CD4-positive, alpha-beta T cell treated with Interleukin-4 for 4 hours (primary cell): ENCODE measurements at places on chromosomes 7 and 10.

- no peak for DNase-seq
Measured at GRCh38 chr7:112444505-112444904, 5.8 kb upstream of the IFRD1 start.

- no peak for DNase-seq
Measured at GRCh38 chr10:126569513-126570244, 100.8 kb downstream of the C10orf90 start.

GRCh38 chr10:55734112-55734511 is 626.9 kb downstream of the ZWINT start:
- DNase-seq: no peak

DNA sequence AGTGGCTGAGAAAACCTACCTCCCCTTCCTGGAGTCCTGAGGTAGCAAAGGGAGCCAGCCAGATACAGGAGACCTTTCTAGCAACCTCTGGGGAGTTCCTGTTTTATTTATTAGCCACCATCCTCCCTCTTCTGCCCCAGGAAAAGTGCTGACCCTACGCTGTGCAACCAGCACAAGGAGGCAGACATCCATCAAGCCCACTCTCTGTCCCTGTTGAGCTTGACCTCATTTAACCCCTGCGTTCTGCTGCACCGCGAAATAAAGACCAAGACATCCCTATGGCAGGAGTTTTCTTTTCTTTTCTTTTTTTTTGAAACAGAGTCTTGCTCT is 25.3 kb upstream of the ANKRD2 start:
- DNase-seq: no peak

GRCh38 chr7:43114458-43114780 is 2.0 kb downstream of the HECW1 start:
- no peak for DNase-seq

GRCh38 chr7:73606801-73607691 is 17.3 kb downstream of the MLXIPL start:
- DNase-seq: peak; percentile 42

GRCh38 chr10:121514141-121514865 is 83.9 kb downstream of the FGFR2 start:
- DNase-seq: no peak

DNA sequence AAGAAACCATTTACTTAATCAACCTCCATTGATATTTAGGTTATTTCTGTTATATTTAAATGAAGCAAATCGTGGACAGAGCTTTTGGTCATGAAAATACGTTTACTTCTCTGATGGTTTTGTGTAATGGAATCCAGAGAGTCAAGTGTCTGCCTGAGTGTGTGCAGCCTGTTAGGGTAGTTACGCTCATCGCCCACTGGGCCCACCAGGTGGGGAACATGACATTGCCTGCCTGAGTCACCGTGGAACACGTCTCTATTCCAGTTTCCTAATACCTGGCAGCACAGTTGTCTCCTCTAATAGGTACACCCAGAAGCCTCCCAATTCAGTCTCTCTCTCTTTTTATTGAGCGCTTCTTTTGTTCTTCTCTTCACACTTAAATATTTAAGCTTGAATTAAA is 91.0 kb downstream of the ADCY1 start:
- DNase-seq: no peak

GRCh38 chr10:50740293-50740648 is 535 bp downstream of the ASAH2B start:
- peak; percentile 32 for DNase-seq

GRCh38 chr7:117019786-117020590 is 66.7 kb downstream of the ST7 start:
- DNase-seq: no peak

DNA sequence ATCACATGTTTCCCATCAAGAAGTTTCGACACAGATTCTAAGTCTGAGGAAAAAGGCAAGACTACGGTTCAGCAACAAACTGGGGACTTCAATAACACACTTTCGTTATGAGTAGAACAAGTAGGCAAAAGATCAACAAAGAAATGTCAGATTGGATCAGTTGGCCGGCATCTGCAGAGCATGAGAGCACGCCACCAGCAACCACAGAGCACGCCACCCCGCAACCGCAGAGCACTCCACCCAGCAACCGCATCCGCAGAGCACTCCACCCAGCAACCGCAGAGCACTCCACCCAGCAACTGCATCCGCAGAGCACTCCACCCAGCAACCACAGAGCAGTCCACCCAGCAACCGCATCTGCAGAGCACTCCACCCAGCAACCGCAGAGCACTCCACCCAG is 89.7 kb upstream of the FAM20C start:
- no peak for DNase-seq

DNA sequence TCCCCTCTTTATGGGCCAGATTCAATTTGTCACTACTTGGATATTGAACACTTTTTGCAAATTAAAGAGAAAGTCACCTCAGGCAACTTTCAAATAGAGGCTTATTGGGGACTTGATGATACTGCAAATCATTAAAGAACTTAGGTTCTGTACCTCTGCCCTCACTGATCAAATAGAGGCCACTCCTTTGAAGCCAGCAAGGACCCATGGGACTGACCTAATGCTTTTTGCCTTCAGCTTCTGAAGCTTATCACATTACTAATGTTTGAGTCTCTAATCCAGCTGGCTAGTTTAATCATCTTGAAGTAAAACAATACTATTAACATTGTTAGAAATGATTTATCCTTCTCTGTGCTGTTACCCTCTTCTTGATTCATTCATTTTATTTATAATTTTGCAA is 93.0 kb upstream of the ZNF800 start:
- no peak for DNase-seq

DNA sequence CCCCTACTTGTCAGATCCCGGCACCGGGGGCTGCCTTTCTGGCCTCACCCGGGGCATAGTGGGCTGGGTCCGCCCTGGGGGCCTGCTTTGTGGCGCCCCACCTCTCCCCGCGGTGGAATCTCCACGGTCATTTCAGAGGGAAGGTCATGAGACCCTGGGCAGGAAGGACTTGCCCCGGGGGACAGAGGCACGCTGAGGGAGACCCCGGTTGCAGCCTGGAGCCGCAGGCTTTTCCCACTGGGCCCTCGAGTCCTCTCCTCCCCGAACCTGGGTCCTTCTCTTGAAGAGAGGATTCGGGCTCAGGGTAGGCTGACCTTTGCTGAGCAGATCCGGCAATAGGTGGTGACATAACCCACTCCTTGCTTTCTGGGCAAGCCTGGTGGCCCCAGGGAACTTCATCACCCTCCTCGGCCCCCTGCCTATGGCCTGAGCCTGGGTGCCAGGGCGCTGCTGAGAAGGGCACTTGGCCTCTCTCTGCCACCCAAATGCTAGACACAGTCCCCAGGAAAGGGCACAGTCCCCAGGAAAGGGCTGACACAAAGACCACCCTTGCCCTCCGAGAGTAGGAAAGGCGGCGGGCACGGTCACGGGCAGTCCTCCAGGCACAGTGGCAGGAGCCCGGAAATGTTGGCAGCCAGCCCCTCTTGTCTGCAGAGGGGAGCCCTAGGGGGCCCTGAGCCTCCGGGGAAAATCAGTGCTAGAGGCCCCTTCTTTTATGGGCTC is 36.2 kb downstream of the FKBP6 start:
- no peak for DNase-seq

DNA sequence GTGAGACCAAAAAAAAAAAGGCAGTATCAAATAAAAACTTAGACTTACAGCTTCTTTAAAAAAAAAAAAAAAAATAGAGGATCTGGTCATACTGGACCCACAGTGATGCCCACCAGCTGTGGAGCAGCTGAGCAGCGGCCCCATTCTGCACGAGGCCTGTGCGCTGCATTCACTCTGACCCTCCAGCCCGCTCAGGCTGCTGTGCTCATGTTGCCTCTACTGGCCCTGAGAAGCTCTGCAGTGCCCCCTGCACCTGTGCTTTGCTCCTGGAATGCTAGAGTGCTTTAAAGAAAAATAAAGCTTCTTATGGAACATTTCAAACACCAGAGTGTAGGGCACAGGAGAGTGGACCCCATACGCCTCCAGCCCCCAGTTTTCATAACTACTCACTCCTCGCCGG is 33.2 kb downstream of the TMEM120A start:
- DNase-seq: no peak

DNA sequence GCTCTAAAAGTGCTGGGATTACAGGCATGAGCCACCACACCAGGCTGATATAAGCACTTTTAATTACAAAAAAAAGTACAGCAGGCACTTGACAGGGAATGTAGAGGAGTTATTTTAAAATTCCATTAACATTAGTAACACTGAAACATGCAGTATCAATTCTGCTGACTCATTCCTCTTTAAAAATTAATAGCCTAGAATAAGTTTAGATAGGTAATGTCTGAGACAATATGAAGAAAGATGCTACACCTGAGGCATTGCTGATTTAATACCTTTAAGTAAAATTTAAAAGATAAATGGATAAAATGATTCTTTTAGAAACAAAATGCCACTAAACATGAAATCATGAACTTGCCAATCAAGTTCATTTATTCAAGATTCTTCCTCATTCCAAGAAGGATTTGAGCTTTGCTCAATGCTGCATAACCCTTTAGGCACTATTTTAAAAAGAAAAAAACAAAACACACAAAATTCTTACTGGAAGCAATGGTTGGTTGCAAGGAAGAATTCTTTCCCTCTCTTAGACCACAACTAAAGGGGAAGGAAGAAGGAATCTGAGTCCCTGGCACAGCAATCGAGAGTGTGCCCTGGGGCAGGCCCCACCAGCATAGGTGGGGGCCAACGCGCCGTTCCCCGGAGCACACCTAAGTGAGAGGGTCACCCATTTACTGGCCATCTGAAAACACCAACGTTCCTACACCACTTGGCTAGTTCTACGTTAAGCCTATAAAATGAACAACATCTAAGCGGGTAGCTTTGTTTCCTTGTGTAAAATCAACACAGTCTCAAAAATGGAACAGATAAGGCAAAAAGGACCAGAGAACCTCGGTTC is 26.6 kb downstream of the ESYT2 start:
- DNase-seq: no peak

DNA sequence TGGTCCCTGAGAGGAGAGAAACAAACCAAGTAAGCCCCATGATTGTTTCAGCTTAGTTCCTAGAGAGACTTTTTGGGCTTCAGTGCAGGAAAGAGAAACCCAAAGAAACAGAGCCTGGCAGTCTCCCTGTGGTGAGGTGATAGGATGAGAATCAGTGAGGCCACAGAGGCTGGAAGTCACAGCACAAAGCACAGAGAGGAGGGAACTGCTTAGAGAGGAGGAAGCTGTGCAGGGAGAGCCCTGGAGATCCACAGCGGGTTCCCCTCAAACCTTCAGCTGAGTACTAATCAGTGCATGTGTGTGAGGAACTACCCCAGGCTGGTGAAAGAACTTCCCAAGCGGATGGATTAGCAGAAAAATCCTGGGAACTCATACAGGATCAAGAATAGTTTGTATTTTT is 27.4 kb upstream of the HECW1 start:
- DNase-seq: no peak

- DNase-seq: peak; percentile 87
Measured at GRCh38 chr7:50397320-50397970, 52.7 kb downstream of the FIGNL1 start.

- DNase-seq: peak; percentile 44
Measured at GRCh38 chr7:98133181-98133580, 26.5 kb downstream of the LMTK2 start.

- no peak for DNase-seq
Measured at GRCh38 chr10:75969031-75969430, 537.6 kb downstream of the LRMDA start.

DNA sequence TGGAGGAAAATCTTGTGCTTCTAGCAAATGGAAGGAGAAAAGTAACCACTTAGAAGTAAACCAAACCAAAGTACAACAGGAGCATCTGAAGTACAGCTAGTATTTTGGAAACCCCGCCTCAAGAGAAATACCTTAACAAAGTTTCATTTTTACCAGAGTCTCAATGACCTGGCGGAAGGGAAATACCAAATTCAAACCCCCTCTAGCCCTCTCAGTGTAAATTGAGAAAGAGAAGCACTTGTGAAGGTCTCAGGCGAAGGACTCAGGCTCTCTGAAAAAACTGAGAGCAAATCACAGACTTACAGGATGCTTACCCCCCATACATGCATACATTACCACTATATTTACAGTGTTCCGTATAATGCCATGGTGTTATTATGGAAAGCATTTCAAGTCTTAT is 70.1 kb downstream of the ZPBP start:
- no peak for DNase-seq

- no peak for DNase-seq
Measured at GRCh38 chr10:31961277-31962074, 32.8 kb upstream of the ARHGAP12 start.

DNA sequence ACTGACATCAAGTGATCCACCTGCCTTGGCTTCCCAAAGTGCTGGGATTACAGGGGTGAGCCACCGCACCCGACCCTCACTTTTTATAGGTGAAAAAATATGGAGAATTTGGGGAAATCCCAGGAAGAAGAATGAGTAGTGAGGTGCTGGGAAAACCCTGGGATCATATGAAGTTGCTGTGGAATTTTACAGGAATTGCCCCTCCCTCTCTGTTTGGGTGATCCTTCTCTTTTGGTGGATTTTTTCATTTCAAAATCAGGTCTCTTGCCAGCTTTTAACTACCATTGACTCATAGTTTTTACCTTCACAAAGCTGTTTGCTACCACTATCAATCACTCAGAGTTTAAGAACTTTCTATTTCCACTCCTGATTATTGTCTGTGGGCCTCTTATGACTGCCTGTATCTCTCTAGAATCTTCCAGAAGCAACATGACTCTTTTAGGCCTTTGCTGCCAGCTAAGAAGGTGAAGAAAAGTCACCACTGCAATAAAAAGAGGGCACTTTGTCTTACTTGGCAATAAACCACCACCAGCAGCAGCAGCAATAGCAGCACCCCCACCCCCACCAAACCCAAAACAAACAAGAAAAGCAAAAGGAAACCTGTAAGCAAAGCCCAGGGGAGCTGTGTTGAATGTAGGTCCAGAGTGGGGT is 4.0 kb upstream of the GIMAP8 start:
- peak; percentile 61 for DNase-seq

- no peak for DNase-seq
Measured at GRCh38 chr10:30842894-30843293, 188.8 kb downstream of the ZNF438 start.

DNA sequence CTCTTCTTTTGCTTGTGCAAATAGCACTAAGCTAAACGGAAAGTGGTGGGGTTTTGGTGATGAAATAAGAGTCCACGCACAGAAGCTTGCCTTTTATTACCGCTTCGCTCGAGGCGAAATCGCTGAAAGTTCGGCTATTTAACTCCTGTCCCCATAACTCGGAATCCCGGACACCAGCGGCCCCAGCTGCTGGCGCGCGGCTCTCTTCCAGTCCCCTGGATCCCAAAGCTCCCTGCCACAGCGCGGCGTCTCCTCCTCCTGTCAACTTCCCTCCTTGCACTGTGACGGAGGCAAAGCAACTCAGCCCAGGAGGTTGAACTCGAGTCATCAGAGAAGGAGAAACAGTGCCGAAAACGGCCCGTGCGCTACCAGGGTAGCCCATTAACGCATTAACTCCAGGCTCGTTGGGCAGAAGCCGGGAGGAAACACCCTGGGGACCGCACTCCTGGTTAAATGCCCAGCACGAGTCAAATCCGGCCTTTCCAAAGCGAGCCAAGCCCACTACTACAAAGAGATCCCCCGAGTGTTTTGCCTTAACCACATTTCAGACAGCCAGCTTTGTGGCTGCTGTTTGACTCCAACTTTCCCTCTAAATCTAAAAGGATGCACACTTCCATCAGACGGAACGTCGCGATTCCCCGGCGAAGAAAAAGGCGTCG is 1.3 kb downstream of the SEMA3D start:
- no peak for DNase-seq
